Umbilical cord (tissue), 2 donors: ENCODE measurements at places on chromosomes 16 and 17.

- DNase-seq = no peak
These were observed 105.9 kb downstream of the ABCC12 start for GRCh38 chr16:48049847-48050246.

DNA sequence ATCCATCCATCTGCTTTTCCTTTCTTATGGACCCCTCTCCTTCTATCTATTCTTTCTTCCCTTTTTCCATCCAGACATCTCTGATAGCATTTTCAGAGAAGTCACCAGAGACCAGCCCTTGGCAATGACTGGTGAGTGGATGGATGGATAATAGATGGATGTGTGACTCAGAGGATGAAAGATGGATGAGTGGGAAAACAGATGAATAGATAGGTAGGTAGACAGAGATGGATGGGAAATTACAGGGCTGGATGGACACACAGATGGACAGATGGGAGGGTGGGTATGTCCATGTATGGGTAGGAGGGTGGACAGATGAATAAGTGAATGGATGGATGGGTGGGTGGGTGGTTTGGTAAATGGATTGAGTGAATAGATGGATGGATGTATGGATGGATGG, 101.0 kb downstream of the LITAF start:
- no peak for DNase-seq

DNA sequence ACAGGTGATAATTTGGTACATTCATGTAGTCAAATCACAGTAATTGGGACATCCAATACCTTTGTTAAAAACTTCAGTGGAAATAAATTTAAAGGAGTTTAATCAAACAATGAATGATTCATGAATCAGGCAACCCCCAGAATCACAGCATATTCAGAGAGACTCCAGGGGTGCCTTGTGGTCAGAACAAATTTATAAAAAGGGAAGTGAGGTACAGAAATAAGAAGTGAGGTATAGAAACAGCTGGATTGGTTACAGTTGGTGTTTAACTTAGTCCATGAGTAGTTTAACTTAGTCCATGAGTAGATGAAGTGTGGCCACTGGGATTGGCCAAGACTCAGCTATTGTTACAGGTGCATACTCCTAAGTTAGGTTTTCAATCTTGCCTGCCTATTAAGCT, 25.1 kb downstream of the TMEM98 start:
- DNase-seq = no peak

GRCh38 chr17:30808785-30809286, 15.7 kb downstream of the CRLF3 start:
- DNase-seq = peak; percentile 16

DNA sequence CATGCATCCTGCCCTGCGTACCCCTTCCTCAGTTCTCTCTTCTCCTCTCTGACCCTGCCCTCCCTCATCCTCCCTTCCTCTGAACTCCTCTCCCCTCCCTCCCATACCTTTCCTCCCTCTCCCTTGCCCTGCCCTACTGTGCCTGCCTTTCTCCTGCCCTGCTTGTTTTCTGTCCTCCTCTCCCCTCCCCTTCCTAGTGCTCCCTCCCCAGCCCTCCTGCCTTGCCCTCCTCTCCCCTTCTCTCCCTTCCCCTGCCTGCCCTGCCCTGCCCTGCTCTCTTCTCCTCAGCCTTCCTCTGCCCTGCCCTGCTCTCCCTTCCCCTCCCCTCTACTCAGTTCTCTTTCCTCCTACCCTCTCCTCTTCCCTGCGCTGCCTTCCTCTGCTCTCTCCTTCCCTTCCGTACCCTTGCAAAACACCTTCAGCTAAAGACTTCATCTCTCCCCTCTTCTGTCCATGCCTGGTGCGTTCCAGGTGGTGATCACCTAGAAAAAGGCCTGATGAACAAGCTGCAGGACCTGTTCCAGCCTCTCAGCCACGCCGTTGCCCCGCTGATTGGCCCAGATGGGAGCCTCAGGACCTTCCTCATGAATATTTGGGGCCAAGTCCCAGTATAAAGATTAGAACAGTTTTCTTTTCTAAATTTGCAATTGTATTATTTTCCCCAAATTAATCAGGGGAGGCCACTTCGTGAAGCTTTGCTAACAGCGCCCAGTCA, 290.5 kb downstream of the CPPED1 start:
- DNase-seq = no peak

DNA sequence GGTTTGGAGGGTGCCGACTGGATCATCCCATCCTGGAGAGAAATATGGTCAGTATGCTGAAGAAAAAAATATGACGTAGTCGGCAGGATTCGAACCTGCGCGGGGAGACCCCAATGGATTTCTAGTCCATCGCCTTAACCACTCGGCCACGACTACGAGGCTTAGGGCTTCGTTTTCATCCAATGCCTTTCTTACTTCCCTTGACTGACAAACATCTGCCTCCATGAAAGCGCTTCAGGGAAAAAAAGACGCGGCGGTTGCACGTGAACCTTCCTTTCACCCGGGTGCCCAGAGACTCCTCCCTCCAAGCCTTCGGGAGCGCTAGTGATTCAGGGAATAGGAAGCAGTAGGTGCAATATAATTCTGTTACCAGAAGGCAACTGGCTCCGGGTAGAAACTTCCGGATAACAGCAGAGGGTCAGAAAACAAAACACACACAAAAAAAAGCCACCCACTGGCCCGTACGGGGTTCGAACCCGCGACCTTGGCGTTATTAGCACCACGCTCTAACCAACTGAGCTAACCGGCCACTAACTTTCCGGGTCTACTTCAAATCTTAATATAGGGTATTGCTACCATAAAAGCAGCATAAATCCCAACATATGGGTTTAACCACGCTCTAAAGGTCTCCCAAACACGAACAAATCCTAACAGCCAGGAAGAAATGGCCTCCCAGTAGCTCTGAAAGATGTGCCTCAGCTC, 16.3 kb upstream of the AURKB start:
- peak; percentile 96 for DNase-seq

DNA sequence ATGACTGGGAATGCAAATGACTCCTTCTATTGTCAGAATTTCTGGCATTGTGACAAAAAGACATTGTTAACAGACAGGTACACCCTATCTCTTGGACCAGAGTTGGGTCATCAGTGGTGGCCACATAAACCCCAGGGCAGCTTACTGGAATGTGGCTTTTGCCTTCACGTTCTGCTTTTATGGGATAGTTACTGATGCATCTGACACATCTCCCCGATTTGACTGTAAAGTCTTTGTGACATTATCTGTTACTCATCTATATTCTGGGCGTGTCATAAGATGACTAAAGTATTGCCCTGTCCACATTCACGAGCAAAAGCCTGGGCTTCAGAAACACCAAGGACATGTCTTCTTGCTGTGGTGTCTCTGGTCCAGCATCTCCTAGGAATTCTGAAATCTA, 18.7 kb upstream of the AQP8 start:
- DNase-seq = no peak

GRCh38 chr17:6495450-6496115, 51.3 kb downstream of the PIMREG start:
- no peak for DNase-seq
